Stimulated activated CD8-positive, alpha-beta memory T cell treated with anti-CD3 and anti-CD28 coated beads, Interleukin-7, amount 100 ng/mL, for 24 hours (primary cell): ENCODE measurements at places on chromosomes 11 and 22.

DNA sequence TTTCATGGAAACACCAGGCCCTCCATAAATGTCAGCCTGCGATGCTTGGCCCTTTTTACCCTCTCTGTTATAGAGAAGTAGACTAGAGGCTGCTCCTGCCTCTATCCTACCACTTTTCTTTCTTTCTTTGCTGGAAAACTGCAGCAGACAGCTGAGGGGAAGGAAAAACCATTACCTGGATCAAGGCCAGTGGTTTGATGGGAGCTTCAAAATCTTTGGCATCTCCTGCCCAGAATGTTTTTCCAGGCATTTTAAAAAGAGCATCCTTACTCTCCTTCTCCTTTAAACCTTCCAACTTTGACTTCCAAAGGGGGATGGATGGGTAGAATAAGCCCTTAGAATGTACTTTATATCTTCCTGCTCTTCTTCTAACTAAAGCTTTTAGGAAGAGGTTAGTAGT, 44.9 kb downstream of the EXT2 start:
- DNase-seq, result no peak

DNA sequence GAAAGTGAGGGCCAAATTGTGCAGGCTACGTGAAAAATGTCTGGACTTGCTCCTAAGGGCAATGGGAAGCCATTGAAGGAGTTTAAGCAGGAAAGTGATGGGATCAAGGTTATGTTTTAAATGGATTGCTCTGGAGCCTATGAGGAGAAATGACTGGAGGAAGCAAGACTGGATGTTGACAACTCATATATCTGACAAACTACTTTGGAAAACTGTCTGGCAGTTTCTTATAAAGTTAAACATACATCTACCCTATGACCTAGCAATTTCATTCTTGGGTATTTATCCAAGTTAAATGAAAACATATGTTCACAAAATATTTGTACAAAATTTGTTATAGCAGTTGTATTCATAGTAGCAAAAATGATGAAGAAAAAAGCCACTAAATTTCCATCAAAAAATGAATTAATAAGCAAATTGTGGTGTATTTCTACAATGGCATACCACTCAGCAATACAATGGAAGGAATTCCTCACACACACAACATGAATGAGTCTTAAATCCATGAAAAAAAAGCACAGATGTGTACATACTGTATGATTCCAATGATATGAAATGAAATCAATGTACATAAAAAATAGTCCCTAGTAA, 24.1 kb downstream of the FZD4 start:
- no peak for DNase-seq

GRCh38 chr11:134386945-134387344, 25.1 kb downstream of the B3GAT1 start:
- no peak for DNase-seq

DNA sequence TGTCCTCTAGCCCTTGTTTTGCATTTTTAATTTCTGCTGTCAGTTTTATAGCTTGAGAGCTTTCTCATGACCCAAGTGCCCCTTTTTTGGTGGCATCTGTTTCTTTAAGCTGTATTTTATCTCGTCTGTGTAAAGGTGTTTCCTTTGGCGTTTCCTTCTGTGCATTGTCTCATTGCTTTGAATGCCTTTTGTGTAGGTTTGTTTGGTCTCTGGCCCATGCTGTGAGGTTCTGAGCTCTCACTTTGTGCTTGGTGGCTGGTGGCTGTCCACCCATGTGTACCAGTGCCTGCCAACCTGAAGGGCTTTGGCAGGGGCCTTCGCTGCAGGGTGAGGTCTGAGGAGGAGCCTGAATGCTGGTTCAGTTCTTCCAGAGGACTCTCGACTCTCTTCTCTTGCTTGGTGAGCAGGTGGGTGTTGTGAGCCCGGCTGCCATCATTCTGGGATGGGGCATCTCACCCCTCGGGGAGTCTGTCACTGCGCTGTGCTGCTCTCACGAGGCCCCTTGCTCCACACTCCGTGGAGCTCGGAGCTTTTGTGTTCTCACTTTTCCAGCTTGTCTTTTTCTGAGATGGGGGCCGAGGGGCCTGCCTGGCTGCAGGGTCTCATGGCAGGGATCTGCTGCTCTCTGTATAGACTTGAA, 14.9 kb downstream of the AP2A2 start:
- no peak for DNase-seq

GRCh38 chr11:27596388-27596787, 89.8 kb upstream of the LIN7C start:
- DNase-seq, result no peak

DNA sequence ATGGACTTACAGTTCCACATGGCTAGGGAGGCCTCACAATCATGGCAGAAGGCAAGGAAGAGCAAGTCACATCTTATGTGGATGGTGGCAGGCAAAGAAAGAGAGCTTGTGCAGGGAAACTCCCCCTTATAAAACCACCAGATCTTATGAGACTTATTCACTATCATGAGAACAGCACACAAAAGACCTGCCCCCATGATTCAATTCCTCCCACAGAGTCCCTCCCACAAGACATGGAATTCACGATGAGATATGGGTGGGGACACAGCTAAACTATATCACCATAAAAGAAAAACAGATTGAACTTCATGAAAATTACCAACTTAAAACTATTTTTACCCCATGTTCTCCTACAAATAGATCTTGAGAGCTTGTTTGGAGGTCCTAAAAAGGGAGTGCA, 19.6 kb downstream of the ENTHD1 start:
- DNase-seq, result no peak

DNA sequence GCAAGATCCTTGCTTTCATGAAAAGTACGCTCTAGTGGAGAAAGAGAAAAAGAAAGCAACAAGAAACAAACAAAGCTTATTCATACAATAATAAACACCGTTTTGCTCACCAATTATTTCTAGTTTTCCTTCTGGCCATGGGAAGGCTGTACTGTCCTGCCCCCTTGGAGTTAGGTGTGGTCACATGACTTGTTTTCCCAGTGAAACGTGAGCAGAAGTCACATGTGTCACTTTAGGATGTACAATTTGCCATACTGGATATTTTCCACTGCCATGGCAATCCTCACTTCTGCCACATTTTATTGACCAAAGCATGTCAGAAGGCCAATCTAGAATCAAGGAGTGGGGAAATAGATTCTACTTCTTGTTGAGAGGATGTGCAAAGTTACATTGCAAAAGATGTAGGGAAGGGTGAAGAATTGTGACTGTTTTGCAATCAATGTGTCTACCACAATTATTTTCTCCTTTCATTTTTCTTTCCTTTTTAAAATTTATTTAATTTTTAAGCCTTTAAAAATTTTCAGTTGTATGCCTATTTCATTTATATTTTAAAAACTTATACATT, 24.3 kb upstream of the TRAF6 start:
- no peak for DNase-seq

- DNase-seq, result no peak
Measured at GRCh38 chr11:128565881-128566280, 21.5 kb downstream of the ETS1 start.

DNA sequence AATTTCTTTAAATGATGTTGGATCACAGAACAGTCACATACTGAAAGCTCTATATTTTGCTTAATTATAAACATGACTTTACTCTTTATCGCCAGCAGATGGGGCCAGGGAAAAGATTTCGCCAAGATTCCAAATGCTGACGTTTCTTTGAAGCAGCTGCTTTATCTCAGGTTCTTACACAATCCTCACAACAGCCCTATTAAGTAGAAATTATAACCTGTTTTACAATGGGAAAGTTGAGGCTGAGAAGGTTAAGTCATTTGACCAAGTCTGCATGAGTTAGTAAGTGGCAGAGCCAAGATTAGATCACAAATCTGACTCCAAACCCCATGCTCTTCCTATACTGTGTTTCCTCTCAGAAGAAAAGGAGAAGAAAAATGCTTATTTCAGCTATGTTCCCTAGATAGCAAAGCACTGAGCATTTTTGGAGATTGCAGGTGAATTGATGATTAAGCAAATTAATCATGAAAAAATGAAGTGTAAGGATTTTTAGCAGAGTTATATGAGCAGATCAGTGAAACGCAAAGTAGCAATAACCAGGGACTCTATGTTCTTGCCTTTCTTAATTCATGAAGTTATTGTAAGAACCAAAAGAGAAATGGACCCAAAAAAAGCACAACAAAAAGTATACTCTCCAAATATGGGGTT, 79.0 kb downstream of the AASDHPPT start:
- DNase-seq, result no peak

DNA sequence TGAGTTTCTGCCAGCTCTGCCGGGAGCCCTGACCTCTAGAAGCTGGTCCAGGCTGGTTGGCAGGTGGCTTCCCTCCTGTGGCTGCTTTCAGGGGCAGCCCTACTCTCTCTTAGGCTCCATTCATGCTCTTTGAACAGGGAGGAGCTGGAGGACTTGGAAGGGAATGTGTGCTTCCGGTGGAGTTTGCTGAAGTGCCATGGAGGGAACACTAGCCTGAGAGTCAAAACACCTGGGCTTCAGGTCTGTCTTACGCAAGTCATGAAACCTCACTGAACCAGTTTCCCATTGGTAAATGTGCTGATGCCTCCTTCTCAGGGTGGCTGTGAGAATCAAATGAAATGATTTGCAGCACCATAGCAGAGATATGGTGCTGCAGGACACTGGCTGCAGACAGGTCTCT, 224.5 kb downstream of the KIRREL3 start:
- DNase-seq, result no peak

DNA sequence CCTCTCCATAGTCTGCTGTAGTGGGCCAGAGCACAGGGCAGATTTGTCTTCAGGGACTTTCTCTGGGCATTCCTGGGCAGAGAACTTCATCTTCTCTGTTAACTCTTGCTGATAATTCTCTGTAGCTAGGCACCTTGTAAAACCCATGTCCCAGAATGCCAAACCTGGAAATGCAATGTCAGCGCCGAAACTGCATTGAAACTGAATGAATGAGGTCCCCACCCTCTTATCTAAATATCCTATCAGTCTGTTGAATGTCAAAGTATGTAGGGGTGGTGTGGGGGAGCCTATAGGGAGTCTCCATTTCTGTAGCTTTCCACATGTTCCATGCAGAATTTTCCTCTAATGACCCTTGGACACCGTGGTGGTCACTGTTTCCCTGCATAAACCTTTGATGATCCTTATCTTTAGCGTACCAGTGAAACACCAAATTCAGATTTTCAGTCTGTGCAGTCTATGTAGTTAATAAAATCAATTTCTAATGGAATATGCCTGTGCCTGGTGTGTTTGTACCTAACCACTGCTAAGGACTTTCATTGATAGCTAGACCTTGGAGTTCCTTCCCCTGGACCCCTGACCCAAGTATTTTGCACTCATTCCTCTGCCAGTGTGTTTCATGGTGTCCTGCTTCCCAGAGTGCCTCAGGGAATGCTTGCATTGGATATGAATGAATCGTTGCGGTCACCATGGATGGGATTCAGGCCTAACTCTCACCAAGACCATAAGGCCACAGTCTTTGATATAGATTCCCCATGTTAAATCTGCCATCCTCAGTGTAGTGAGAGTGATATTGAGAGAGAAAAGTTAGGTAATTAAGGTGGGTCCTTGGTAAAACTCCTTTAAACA, 2.5 kb upstream of the CABIN1 start:
- no peak for DNase-seq

GRCh38 chr11:101612481-101612880, 28.7 kb upstream of the TRPC6 start:
- DNase-seq, result no peak

DNA sequence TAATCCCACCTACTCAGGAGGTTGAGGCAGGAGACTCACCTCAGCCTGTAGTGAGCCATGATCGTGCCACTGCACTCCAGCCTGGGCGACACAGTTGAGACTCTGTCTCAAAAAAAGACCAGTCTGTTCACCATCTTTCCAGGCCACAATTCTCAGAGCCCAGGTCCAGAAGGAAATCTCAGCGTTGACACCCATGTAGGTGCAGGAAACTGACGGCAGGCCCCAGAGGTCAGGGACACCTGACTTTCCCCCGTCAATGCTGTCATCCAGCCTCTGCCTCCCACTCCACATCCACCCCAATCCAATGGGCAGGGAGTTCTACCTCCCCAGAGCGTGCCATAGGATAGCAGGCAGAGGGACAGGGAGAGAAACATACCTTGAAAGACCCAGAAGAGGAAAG, 5.9 kb upstream of the GRK2 start:
- DNase-seq, result no peak

- no peak for DNase-seq
Measured at GRCh38 chr11:76609736-76610370, 60.7 kb downstream of the LRRC32 start.

DNA sequence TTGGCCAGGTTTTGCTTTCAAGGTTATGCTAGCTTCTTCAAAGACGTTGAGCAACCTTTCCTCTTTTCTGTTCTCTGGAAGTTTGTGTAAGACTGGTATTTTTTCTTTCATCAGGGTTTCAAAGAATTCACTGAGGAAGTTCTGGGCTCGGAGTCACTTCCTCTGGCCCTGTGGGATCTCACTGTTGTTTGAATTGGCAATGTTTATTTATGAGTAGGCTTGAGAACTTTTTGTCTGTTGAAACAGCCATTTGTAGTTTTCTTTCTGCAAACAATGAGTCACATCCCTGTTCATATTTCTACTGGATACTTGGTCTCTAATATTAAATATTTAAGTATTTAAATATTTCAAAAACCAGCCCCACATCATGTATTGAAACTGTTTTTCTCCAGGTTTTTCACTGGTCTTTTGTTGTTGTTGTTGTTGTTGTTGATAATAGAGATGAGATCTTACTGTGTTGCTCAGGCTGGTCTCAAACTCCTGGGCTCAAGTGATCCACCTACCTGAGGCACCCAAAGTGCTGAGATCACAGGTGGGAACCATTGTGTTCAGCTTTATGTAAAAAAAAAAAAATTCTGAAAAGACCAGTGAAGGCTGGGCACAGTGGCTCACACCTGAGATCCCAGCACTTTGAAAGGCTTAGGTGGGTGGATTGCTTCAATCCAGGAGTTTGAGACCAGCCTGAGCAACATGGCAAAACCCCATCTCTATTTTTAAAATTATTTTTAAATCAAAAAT, 26.9 kb downstream of the SUSD2 start:
- DNase-seq, result no peak

DNA sequence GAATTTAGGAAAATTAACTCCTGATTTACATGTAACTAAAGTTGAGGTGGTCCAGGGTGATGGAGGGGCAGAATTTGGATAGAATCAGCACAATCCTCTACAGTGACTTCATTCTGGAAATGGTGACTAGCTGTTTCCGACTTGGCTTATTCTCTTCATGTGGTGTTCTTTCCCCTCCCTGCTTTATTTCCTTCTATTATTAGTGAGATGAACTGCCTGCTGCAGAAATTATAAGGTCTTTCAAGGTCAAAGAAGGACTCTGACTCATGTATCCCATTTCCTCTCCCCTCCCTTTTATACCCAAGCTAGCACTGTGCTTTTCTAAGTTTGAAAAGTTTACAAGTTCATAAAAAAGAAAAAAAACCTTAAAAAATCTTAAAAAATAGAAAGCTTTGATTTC, 12.2 kb upstream of the MRPL17 start:
- no peak for DNase-seq

DNA sequence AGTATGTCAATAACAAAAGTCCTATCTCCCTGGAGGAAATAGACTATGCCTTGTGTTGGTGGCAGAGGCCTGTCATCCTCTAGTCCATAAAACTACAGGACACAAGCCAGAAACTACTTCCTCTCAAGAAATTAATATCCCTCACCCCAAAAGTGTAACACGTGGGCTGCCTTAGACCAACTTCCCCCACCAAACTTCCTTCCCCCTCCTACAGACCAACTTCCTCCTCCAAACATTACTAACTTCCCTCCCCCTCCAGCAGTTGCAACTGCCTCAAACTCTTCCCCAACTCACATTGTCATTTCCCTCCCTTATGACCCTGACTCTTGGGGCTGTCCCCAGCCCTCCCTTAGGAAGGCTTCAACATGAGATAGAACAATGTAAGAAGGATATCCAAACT, 6.3 kb downstream of the OR52K2 start:
- DNase-seq, result no peak
